Bronchial epithelial cell (primary cell): ENCODE measurements at places on chromosomes 1 and 21. TPM values are rescaled to one million over a fixed set of nuclear protein-coding genes. Genes with fewer than 3 reads are reported as not detected.

DNA sequence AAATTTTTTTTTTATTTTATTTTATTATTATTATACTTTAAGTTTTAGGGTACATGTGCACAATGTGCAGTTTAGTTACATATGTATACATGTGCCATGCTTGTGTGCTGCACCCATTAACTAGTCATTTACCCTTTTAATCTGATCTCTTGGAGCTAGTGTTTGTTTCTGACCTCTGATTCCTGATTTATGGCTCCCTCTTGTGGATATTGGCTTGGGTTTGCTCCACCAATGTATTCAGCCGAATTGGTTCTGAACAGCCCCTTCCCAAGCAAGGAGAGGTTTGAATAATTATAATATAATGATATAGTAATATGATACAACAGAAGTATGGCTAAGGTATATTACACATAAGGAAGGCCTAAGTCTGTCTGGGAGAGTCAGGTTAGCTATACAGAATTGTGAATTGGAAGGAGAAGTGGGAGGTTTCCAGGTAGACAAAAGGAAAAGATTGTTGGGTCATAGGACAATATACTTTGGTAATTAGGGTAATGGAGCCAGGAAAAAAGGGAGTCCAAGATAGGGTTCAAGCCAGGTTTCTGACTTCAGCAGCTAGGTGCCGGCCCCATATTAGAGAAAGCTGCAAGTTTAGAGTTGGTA lies 53.1 kb upstream of the HMCN1 start:
- peak; percentile 71 for DNase-seq

The EXTL2 gene
- total RNA-seq: 1.3 and 2.6 TPM in 2 replicates

DNA sequence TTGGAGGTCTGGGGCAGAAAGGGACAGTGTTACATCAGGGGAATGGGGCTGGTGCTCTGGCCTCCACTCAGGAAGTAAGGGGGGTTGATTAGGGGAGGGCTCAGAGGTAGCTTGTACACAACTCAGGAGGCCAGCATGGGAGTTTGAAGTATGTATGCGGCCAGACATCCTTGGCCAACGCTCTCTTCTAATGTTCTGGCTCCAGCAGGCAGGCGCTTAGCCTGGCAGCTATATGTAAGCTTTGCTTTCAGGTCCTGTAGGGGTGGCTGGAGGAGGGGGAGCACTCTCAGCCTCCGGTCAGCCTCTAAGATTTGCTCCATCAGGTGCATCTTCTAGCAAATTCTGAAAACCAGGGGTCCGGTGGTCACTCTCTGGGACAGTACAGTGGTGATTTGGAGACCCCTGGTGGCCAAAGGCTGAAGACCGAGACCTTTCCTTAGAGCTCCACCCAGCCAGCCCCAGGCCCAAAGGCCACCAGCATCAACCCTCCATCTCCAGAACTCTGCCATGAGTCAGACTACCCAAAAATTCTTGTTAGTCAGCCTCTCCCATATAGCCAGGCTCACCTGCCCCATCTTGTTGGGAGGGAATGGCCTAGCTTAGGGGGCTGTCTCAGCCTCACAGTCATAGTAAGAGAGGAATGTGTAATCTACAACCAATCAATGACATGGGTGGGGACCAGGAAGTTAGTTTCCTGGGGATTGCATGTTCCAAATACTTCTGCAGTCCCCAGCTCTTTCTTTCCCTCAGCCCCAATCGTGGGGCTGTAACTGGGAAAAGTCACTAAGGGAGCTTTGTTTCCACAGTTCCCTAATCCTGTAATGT lies 9.7 kb upstream of the COL8A2 start:
- peak; percentile 98 for DNase-seq

GRCh38 chr1:228415221-228415620 lies 1.4 kb downstream of the TRIM17 start:
- no peak for DNase-seq

The DMRTA2 gene
- 4.2 and 7.4 TPM in 2 replicates for total RNA-seq
